ENCODE measurements at places on chromosomes 3 and 15. TPM values are rescaled to one million over a fixed set of nuclear protein-coding genes. Genes with fewer than 3 reads are reported as not detected.

The C3orf85 gene
- total RNA-seq: 0.81 TPM

The ADGRG7 gene
- 4.2 TPM for total RNA-seq

GRCh38 chr15:80404761-80405553 is 775 bp downstream of the ARNT2 start:
- H3K27ac ChIP-seq: no peak overlapping the region
- no peaks in the 10 kb centered on the region for H3K36me3 ChIP-seq
- DNase-seq: no peak
- H3K4me3 ChIP-seq: no peak overlapping the region

The PATL2 gene
- 0.32 TPM for total RNA-seq

DNA sequence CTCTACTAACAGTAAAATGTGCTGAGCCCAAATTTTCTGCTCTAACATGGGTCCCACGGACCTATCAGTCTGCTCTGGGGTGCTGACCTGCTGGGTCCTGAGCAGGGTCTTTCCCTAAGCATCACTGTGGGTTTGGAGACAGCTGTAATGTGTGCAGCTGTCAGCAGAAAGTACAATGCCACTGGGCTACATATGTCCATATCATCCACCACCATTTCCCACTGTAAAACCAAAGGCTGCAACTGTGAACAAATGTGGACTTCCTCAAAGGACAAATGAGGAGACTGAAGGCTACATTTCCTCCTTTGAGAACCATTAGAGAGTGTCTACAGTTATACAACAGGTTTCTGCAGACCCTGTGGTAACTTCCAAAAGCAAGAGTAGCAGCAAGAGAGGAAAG is 33.8 kb upstream of the IP6K2 start:
- H3K27me3 ChIP-seq: no peaks in the 10 kb centered on the region
- H3K36me3 ChIP-seq: no peaks in the 10 kb centered on the region
- no peak for DNase-seq
- H3K4me1 ChIP-seq: no peaks in the 10 kb centered on the region

The KCNH8 gene
- total RNA-seq: 0.07 TPM

GRCh38 chr3:79490165-79491028 is 277.4 kb downstream of the ROBO1 start:
- DNase-seq: no peak
- no peak overlapping the region for H3K4me3 ChIP-seq
- H3K27me3 ChIP-seq: no peaks in the 10 kb centered on the region
- H3K4me1 ChIP-seq: no peaks in the 10 kb centered on the region

DNA sequence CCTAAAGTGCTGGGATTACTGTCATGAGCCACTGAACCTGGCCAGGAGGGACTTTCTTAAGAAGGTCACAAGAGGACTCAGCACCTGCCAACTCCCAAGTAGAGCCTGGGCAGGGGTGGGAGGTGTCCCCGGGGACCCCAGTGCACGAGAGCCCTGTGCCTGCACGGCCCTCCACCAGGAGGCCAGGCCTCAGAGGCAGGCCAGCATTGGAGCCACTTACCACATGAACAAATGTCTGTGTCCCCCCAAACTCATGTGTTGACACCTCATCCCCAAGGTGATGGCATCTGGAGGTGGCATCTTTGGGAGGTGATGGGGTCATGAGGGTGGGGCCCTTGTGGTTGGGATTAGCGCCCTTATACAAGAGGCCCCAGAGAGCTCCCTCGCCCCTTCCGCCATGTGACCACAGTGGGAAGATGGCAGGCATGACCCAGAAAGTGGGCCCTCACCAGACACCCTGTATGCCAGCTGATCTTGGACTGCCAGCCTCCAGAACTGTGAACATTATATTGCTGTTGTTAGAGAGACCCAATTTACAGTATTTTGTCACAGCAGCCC is 3.2 kb upstream of the RPUSD3 start:
- H3K4me3 ChIP-seq: no peak overlapping the region
- no peak for DNase-seq
- H3K4me1 ChIP-seq: peaks cover 31% of the 10 kb centered on the region
- H3K27me3 ChIP-seq: no peaks in the 10 kb centered on the region
- H3K36me3 ChIP-seq: no peaks in the 10 kb centered on the region

The PRKCD gene
- 31.5 TPM for total RNA-seq

The ADCY5 gene
- total RNA-seq: 0.91 TPM

The PLCH1 gene
- 3.1 TPM for total RNA-seq

DNA sequence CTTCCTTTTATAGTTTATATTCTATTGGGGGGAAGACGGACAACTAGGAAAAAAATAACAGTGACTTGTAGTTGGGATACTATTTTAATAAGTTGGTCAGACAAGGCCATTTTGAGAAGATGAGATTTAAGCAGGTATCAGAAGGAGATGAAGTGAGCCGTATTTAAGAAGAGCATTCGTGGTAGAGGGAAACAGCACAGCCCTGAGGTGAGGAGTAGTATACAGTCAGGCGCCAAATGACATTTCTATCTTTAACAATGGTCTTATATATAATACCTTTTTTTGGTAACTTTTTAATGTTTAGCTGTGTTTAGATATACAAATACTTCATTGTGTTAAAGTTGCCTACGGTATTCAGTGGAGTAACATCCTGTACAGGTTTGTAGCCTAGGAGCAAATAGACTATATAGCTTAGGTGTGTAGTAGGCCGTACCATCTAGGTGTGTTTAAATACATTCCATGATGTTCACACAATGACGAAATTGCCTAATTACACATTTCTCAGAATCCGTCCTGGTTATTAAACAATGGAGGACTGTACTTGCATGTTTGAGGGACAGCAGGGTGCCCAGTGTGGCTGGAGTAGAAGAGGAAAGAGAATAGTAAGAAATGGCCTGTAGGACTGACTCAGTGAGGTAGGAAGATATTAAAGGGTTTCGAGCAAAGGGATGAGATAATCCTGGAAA is 1.6 kb downstream of the NKTR start:
- H3K4me3 ChIP-seq: peak overlapping the region; percentile 68
- H3K36me3 ChIP-seq: no peaks in the 10 kb centered on the region
- peak overlapping the region; percentile 87 for H3K27ac ChIP-seq
- H3K27me3 ChIP-seq: no peaks in the 10 kb centered on the region
- peaks cover 5% of the 10 kb centered on the region for H3K4me1 ChIP-seq

The PIERCE2 gene
- total RNA-seq: not detected

GRCh38 chr3:50516440-50516871 is 13.0 kb upstream of the CACNA2D2 start:
- H3K4me3 ChIP-seq: no peak overlapping the region
- no peaks in the 10 kb centered on the region for H3K27me3 ChIP-seq
- 0 out of 2 replicates have a peak, but pooled peaks cover 11% of the 10 kb centered on the region for H3K4me1 ChIP-seq
- H3K27ac ChIP-seq: no peak overlapping the region
- no peak for DNase-seq

The XYLB gene
- total RNA-seq: 20.1 TPM

GRCh38 chr3:36881735-36882134 is 63.1 kb downstream of the TRANK1 start:
- H3K4me3 ChIP-seq: no peak overlapping the region
- no peak for DNase-seq
- H3K4me1 ChIP-seq: no peaks in the 10 kb centered on the region
- H3K27ac ChIP-seq: no peak overlapping the region
- H3K27me3 ChIP-seq: no peaks in the 10 kb centered on the region

The MKRN2OS gene
- 1.7 TPM for total RNA-seq

The TUBGCP5 gene
- 53.1 TPM for total RNA-seq

DNA sequence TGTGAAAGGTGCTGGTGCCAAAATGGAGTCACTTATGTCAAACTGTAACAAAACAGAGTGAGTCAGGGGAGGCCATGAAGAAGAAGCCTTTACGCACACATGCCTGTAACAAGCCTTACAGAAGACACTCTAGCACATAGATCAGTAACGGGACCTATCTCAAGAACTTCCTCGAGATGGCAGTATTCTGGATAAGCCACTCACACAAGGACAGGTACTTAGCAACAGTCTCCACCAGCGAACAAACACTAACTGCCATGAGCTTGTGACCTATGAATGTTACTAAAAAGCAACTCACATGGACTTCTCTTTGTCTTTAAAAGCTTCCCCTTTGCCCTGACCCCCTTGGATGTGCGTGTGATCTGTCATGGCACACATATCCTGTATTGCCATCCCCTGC is 235.1 kb downstream of the CD47 start:
- peak; percentile 18 for DNase-seq
- no peak overlapping the region for H3K4me3 ChIP-seq
- no peaks in the 10 kb centered on the region for H3K27me3 ChIP-seq
- no peaks in the 10 kb centered on the region for H3K36me3 ChIP-seq
- H3K4me1 ChIP-seq: no peaks in the 10 kb centered on the region
